ENCODE measurements at places on chromosomes 16 and 17.

- DNase-seq, result no peak
Measured at GRCh38 chr17:14513835-14514234, 213.0 kb downstream of the HS3ST3B1 start.

DNA sequence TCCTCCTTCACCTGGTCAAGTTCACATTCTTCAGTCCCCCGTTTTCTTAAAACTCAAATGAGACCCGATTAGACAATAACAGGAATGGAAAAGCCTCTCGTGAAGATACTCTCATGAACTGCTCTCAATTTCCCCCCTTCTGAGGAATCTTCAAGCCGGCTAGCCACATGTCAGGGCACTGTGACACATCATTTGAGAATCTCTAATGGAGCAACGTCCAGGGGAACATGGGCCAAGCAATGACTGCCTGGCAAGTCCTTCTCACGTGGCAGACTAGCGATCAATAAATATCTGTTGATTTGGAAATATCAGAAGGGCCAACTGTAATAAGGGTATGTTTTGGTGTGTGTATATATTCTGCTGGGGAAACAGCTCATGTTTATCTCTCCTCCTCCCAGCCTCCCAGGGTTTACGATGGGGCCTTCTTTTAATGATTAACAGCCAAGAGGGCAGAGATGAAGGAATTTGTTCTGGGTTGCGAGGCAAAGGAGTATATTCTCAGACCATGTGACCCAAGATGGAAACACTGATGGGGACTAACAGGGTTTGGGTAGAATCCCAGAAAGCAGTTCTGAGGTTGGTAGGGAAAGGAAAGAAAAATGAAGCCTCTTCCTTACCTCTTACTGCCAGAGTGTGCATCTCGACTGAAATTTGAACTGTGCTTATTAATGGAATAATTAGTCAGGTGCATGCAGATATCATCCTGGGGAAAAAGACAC is 21.4 kb downstream of the TTLL6 start:
- DNase-seq, result no peak

- DNase-seq, result no peak
Measured at GRCh38 chr17:65181237-65182061, 44.3 kb downstream of the RGS9 start.

- no peak for DNase-seq
Measured at GRCh38 chr17:57678393-57678792, 66.7 kb downstream of the CCDC182 start.

- DNase-seq, result no peak
Measured at GRCh38 chr17:65690626-65691310, 129.3 kb upstream of the AXIN2 start.

DNA sequence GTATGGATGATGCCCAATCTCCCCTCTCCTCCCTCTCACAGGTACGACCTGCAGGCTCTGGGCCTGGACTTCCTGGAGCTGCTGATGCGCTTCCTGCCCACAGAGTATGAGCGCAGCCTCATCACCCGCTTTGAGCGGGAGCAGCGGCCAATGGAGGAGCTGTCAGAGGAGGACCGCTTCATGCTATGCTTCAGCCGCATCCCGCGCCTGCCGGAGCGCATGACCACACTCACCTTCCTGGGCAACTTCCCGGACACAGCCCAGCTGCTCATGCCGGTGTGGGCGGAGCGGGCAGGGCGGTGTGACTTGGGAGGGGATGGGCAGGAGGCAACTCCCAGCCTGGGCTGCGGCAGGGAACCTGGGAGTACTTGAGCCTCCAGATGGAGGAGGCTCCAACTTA is 18.1 kb downstream of the SPATA32 start:
- no peak for DNase-seq

DNA sequence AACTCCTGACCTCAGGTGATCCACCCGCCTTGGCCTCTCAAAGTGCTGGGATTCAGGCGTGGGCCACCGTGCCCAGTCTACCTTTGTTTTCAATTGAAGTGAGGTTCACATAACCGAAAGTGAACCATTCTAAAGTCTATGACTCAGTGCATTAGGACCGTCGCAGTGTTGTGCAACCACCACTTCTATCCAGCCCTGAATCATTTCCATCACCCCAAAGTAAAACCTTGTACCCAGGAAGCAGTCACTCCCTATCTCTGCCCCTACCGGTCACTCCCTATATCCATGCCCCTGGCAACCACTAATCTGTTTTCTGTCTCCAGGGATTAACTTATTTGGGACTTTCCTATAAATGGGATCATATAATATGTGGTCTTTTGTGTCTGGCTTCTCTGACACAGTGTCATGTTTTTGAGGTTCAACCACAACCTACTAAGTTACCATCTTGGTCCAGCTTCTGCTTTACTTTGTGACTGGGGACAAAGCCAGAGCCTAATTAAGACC is 28.3 kb upstream of the CDC42EP4 start:
- peak; percentile 81 for DNase-seq

- no peak for DNase-seq
Measured at GRCh38 chr16:53844804-53845203, 140.8 kb downstream of the FTO start.

DNA sequence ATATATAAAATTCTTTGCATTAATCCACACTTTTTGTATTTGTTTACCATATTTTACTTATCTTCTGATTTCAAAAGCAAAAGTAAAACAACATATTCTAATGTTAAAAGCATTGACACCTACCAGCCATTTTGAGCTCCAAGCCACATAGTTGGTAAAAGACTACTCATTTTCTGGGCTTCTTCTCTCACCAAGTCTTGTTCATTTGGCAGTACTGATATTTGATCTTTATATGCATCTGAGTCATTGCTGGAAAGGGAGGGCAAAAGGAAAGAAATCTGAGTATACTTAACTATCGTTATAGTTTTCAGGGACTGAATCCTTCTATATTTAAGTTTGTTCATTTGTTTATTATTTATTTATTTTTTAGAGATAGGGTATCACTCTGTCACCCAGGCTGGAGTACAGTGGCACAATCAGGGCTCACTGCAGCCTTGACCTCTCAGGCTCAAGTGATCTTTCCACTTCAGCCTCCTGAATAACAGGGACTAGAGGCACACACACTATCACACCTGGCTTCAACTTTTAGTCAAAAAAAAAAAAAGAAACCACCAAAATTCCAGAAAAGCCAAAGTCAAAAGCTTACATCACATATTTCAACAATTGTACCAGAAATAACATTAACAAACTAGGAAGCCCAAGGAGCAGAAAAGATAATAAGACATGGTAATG is 121.0 kb upstream of the TOB1 start:
- DNase-seq, result no peak

DNA sequence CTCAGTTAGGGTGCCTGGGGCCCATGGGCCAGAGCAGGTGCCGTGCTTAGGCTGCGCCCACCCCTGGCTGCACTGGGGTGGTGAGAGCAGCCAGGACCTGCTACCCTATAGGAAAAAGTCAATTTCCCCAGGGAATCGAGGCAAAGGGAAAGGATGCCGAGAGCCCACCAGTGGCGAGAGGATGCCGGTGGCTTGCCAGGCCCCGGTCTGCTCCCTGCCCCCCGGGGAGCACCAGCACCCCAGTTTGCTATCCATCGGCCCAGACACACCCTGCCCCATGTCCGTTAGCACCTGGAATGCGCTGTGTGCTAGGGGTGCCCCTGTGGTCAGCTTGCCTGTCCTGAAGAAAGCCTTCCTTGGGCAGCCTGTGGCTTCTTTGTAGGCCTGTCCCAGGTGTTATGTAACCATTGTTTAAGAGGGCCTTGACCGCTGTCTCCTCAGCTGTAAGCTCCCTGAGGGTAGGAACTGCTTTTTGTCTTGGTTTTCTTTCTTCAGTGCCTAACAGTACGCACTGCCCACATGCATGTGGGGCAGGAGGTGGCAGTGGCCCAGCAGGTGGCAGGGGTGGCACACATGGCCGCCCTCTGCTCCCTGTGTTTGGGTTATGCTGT is 40.8 kb downstream of the NT5M start:
- DNase-seq, result peak; percentile 50

- DNase-seq, result no peak
Measured at GRCh38 chr17:14329900-14330491, 29.1 kb downstream of the HS3ST3B1 start.

DNA sequence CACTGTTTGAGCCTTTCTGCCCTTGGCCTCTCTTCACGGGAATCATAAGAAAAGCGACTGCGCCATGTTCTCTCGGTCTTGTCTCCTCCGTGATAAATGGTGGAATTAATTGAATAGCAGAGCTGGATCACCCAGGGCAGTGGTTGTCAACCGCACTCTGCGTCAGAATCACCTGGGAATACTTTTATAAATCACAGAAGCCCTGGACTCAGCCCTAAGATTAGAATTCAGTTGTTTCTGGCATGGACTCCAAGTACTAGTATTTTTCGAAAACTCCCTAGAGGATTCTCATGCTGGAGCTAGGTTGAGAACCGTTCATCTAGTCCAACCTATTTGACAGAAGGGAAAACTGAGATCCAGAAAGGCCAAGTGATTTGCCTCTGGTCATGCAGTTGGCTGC is 64.1 kb downstream of the SPACA3 start:
- no peak for DNase-seq

DNA sequence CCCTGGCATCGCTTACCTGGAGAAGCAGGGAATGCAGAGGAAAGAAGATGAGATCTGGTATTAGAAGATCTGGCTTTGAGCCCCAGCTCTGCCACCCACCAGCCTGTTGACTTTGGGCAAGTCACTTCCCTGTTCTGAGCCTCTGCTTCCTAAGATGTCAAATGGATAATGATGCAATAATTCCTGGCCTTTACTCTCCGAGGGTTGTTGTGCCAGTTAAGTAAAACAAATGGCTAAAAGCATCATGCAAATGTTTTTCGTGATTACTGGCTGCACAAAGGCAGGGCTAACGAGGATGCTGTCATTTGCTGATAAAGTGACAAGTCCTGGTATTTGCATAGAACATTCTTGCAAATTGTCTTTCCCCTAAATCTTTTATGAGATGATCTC is 1.3 kb upstream of the ZNF821 start:
- DNase-seq, result no peak

GRCh38 chr16:56781528-56781961 is 51.6 kb downstream of the NUP93 start:
- DNase-seq, result no peak

- no peak for DNase-seq
Measured at GRCh38 chr16:82660075-82660645, 33.4 kb downstream of the CDH13 start.

DNA sequence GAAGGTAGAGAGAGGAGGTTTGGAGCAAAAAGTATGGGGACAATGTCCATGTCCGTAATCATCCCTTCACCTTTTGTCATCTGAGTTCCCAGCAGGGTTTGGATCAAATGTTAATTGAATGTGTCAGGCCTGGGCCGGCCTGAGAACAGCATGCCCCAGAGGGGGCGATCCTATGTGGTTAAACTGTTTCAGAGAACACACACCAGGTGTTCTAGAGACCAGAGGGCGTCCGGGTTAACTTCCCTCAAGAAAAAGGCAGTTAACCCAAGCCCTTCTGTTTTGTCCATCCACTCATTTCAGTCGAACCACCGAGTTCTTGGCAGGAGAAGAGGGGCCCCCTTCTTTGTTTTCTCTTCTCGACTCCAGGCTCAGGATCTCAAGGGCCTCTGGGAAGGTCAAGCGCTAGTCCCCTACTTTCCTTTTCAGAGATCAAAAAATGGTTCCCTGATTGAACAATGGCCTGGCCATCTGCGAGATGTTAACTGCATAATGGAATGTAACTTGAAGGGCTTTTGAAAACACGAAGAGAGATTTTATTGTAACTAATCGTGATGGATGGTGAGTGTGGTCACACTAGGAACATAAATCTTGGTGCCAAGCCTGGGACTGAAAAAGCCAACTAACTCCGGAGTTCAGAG is 142.5 kb downstream of the IRX3 start:
- no peak for DNase-seq

DNA sequence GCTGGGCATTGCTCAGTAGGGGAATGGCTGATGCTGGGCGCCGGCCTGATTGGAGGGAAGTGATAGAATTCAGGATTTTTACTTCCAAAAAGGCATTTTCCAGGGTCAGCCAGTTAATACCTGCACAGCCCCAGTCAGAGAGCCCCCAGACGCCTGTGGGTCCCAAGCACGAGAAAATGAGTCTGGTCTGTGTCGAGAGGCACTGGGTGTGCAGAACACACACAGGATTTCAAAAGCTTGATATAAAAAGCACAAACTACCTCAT is 164.6 kb upstream of the TNRC6C start:
- DNase-seq, result no peak

Measured in tibial artery (tissue), 4 donors.